ENCODE measurements at places on chromosomes 16 and 17.
A peak's percentile ranks its signal among the peaks of the same experiment; 100 is the strongest.

GRCh38 chr17:17401271-17401781 is 75.5 kb upstream of the MED9 start:
- no peak for DNase-seq

DNA sequence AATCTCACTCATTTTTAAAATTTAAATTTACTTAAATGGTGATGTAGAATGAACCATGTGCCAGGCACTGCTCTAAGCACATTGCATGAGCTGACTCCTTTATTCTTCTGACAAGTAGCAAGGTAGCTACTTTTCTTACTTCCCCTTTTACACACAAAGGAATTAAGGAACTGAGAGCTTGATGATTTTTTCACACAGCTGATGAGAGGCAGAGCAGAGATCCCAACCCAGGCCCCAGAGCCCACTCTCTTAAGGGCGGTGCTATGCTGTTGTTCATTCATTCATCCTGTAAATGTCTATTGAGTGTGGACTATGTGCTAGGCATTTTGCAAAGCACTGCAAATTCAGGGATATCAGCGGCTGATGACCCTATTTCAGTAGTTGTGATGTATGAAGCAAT is 17.9 kb downstream of the SEC14L5 start:
- DNase-seq, result no peak

- no peak for DNase-seq
Measured at GRCh38 chr16:60463986-60464385, 1572.3 kb downstream of the CDH8 start.

DNA sequence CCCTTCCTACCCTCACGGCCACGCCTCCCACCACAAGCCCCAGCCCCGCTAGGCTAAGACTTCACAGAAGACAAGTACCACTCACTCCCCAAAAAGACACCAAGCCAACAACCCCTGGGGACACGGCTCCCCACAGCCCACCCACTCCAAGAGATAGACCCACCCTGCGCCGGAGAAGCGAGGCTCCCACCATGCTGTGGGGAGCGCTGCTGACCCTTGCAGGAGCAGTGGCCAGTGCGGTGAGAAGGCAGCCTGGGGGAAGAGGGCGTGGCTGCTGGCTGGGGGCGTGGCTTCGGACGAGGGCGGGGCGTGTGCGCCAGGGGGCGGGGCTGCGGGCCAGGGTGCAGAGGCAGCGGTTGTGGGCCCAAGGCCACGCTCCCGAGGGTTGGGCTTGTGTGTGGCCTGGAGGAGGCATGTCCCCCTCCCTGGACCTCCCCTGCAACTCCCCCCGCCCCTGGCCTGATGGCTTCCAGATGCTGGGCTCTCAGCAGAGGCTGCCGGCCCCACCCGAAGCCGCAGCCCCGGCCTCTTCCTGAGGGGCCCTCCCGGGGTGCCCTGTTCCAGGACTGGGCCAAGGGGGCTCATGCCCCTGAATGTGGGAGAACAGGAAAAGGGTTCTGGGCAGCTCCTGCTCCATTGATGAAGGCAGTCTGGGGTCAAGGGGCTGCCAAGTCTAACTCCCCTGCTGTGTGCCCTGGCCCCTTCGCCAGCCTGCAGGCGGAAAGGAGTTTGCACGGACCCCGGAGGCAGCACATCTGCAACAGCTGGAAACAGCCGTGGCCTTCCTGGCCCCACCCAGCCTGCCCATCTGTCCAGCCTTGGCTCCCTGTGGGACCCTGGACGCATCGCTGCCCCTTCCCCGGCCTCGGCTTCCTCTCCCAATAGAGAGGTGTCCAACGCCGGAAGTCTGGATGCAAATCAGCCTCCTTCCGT is 9.1 kb downstream of the TFAP4 start:
- no peak for DNase-seq

DNA sequence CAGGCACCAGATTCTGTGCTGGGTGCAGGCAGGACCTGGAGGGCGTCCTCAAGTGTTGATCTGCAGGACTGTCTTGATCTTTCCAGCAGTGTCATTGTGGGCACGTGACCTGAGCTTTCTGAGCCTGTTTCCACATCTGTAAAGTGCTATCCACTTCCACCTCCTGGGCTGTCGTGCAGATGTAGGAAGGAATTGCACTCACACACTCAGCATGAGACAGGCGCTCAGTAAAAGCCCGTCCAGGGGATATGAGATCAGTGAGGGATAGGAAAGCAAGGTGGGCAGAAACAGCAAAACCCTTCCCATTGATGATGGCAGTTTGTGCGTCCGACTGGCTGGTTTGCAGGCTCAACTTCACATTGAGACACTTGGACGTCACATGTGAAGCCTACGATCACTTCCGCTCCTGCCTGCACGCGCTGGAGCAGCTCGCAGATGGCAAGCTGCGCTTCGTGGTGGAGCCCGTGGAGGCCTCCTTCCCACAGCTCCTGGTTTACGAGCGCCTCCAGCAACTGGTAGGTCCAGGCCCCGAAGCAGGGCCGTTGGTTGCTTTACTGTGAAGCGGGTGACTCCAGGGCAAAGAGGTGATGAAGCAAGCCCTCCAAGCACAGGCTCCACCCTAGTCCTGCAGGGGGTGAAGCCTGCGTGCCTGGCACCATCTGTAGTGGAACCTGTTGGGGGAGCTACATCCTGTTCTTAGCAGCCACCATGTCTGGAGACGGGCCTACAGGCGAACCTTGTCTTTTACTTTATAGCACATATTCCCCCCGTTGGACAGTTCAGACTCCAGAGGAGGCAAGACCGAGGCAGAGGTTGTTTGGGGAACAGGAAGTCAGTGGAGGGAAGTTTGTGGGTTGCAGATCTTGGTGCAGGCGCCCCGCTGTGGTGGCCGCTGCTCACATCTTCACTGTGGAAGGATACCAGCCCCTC is 23.0 kb downstream of the METTL22 start:
- no peak for DNase-seq

GRCh38 chr16:529012-529575 is 1.6 kb downstream of the CAPN15 start:
- no peak for DNase-seq

GRCh38 chr17:2705263-2705662 is 6.3 kb downstream of the CLUH start:
- no peak for DNase-seq

GRCh38 chr16:87708881-87709638 is 56.7 kb downstream of the KLHDC4 start:
- DNase-seq, result no peak

- DNase-seq, result no peak
Measured at GRCh38 chr16:25066426-25066746, 45.2 kb upstream of the LCMT1 start.

GRCh38 chr16:66549284-66550131 is at the start of gene TK2:
Gene TK2, minus strand, starts transcription at chr16:66550122. Its CDS starts 61 bp downstream, at chr16:66550061.
- no peak for DNase-seq

GRCh38 chr17:30426292-30426691 is 47.6 kb downstream of the CPD start:
- no peak for DNase-seq

- no peak for DNase-seq
Measured at GRCh38 chr17:80397686-80398085, 17.3 kb upstream of the ENDOV start.

DNA sequence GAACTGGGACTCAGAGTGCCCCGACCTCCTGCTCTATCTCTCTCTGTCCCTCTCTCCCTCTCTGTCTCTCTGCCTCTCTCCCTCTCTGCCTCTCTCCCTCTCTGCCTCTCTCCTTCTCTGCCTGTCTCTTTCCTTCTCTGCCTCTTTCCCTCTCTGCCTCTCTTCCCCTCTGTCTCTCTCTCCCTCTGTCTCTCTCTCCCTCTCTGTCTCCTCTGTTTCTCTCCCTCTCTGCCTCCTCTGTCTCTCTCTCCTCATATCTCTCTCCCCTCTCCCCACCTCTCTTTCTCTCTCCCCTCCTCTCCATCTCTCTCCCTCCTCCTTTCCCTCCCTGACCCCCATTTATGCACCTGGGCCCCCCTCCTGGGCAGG is 32.7 kb downstream of the TNFRSF13B start:
- DNase-seq, result no peak

- DNase-seq, result no peak
Measured at GRCh38 chr17:8898636-8899035, 31.2 kb upstream of the PIK3R6 start.

- DNase-seq, result no peak
Measured at GRCh38 chr16:11078812-11079459, 134.6 kb downstream of the CLEC16A start.

DNA sequence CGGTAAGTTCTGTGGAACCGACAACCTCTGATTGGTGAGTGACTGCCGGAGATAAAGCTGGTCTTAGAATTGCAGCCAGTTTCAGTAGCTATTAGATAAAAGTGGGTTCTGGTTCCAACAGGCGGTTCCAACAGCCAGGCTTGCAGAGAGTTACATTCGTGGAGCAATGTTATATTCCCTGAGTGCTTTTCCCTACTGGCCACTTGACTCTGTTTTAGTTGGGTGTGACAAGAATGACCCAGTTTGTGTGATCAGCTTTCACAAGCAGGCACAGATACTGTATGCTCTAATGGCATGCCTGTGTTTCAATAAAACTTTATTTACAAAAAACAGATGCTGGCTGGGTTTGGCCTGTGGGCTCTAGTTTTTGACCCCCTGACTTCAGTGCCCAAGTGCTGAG is 196.6 kb downstream of the SNX29 start:
- no peak for DNase-seq

DNA sequence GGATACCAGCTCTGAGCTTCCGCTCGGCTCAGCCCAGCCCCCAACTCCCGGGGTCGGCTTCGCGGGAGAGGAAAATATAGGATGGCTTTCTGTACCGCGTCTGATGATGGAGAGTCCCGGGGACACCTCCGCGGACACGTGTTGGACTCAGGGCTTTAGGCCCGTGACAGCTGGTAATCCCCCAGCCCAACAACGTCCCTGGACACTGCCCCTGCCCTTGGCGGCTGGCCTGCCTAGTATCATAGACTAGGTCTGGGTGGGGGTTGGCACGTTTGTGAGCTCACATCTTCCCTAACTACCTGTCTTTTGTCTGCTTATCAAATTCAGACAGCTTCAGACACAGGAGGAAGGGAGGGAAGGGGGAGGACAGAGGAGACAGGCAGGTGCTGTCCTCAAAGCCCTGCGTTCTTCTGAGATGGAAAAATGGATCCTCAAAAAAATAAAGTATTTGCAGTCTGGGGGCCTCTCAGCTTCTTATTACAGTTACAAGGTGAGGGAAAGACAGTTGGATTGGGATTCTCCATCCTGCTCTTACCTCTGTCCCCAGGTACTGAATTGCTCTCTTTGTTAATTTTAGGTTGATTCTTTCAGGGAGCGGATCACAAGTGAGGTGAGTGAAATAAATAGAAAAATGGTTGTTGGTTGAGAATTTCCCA is 698 bp downstream of the PSME3 start:
- DNase-seq, result no peak

DNA sequence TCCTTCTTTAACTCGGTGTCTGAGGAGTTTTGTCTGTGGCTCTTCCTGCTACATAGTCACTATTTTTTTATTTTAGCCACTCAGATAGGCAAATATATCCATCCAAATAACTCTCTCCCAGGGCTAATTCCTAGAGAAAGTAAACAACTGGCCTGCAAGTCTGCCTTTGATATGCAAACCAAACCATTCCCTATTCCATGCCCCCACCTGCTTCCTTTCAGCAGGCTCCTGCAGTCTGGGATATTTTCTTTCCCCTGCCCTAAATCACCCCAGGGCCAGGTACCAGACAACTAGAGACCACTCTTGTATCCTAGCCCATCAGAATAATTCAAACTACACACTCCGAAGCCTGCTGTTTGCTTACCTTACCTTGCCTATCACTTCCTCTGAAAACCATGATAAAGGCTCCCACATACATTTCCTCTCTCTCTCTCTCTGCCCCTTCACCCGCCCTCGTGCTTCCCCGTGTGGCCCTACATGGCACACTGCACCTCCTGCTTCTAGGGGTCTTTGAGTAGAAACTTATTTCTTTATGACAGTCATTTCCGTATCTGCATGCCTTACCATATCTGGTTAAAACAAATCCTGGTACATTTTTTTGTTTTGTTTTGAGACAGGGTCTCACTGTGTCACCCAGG is 8.3 kb downstream of the CD300H start:
- no peak for DNase-seq

DNA sequence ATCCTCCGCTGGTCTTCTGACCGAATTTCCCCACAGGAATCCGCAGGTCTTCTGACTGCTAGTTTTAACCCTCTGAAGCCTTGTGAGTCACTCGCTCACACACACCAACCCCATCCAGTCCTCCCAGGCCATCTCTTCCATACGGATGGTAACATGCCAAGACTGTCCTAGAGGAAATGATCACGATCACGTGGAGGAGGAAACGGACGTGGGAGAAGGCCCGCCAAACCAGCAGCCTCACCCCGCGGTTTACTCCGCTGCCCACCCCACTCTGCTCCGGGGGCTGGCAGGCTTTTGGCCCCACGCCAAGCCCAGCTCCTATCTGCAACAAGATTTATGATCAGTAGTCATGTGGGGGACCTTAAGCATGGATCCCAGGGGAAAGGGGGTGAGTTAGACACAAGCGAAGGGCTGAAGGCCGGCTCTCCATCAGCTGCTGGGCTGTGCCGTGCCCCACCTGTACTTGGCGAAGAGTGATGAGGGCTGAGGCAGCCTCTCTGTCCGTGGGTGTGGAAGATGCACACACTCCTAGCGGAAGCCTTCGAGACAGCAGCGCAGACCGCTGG is 1.5 kb upstream of the FAAP100 start:
- DNase-seq, result peak; percentile 48

- no peak for DNase-seq
Measured at GRCh38 chr16:66254106-66254505, 112.4 kb upstream of the CDH5 start.

DNA sequence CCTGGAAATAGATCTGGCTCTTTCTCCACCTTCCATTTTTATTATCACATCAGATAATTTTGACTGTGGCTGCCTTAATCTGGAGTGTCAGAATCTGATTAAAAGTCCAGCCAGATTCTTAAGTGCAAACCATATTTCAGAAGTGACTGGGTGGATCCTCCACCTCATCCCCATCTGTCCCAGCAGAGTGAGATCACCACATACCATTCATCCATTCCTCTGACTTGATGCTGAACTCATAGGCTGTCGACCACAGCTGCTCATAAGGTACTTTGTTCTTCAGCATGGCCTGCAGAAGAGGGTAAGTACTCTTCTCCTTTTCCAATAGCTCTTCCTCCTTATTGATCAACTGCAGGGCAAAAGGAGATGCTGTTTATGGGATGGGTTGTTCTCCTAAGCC is 53.5 kb downstream of the DNAH3 start:
- no peak for DNase-seq

- DNase-seq, result no peak
Measured at GRCh38 chr16:280005-280460, 358 bp upstream of the ARHGDIG start.

GRCh38 chr17:72266112-72266775 is 145.4 kb downstream of the SOX9 start:
- peak; percentile 35 for DNase-seq

DNA sequence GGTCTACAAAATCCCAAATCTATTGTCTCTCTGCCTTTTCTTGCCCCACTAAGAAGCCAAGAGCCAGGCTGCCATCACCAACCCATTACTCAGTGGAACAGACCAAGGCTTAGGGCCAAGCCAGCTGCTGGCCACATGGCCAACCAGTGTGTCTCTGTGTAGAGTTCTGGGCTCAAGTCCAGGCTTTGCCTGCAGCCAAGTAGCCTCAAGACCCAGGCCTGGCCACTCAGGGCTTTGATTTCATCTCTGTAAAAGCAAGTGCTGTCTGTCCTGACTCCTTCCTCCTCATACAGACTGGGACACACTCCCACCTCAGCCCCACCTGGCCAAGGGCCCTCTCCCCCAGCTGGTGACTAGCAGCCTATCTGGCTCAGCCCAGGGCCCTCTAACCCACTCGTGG is 14.6 kb downstream of the SREBF1 start:
- no peak for DNase-seq

GRCh38 chr16:30054959-30055553 is 10.5 kb upstream of the ALDOA start:
- no peak for DNase-seq

Measured in NCI-H2029 treated with DMSO at 0.1 percent for 48 hours (cell line).